Metanephros (tissue), 2 donors: ENCODE measurements at places on chromosomes 16 and 17. TPM values are rescaled to one million over a fixed set of nuclear protein-coding genes. Genes with fewer than 3 reads are reported as not detected.

The MPDU1 gene
- 49.6 TPM for total RNA-seq

The PLA2G10 gene
- not detected for total RNA-seq

The KCTD11 gene
- 7.0 TPM for total RNA-seq

The NQO1 gene
- total RNA-seq = 16.5 TPM

The CEP131 gene
- total RNA-seq = 16.8 TPM

The ACSM2A gene
- 57.6 TPM for total RNA-seq

The NPIPA7 gene
- total RNA-seq = 4.9 TPM

The KRTAP2-3 gene
- not detected for total RNA-seq

The CRLF3 gene
- total RNA-seq = 11.1 TPM

The NEUROD2 gene
- total RNA-seq = not detected

The SLFN14 gene
- 1.8 TPM for total RNA-seq

The C1QBP gene
- total RNA-seq = 92.0 TPM

The IL34 gene
- total RNA-seq = 4.7 TPM

The C16orf82 gene
- not detected for total RNA-seq

The SPIRE2 gene
- 7.9 TPM for total RNA-seq

The WNT9B gene
- 53.8 TPM for total RNA-seq

The HP gene
- total RNA-seq = 4.3 TPM

The MSLN gene
- total RNA-seq = 11.8 TPM

The PLXDC1 gene
- 11.9 TPM for total RNA-seq

The TMEM186 gene
- 8.4 TPM for total RNA-seq

The TBX6 gene
- total RNA-seq = 1.1 TPM

The CACNG5 gene
- 2.5 TPM for total RNA-seq

The KRT32 gene
- total RNA-seq = not detected

The KRTAP4-9 gene
- not detected for total RNA-seq

The C17orf50 gene
- not detected for total RNA-seq

The KRT36 gene
- not detected for total RNA-seq

The EPN3 gene
- total RNA-seq = 10.7 TPM

The KIF19 gene
- total RNA-seq = 0.23 TPM

The TBC1D3C gene
- total RNA-seq = not detected

The TPSD1 gene
- total RNA-seq = not detected

The ZNF319 gene
- total RNA-seq = 9.3 TPM

The NPB gene
- 1.3 TPM for total RNA-seq

The ANKS3 gene
- 25.6 TPM for total RNA-seq

The PPM1D gene
- 15.7 TPM for total RNA-seq

The ABCA8 gene
- 33.5 TPM for total RNA-seq

The HOXB4 gene
- total RNA-seq = 14.2 TPM

The CCL22 gene
- not detected for total RNA-seq

The XYLT2 gene
- 35.9 TPM for total RNA-seq

The EVPLL gene
- total RNA-seq = 1.9 TPM

The DHX58 gene
- 10.0 TPM for total RNA-seq

The SLC7A6OS gene
- 15.5 TPM for total RNA-seq

The SMURF2 gene
- total RNA-seq = 39.6 TPM

The PIK3R6 gene
- total RNA-seq = 1.6 TPM

The AOC3 gene
- total RNA-seq = 9.6 TPM

The OR4D1 gene
- not detected for total RNA-seq
